ENCODE measurements at places on chromosomes 6 and 20.

DNA sequence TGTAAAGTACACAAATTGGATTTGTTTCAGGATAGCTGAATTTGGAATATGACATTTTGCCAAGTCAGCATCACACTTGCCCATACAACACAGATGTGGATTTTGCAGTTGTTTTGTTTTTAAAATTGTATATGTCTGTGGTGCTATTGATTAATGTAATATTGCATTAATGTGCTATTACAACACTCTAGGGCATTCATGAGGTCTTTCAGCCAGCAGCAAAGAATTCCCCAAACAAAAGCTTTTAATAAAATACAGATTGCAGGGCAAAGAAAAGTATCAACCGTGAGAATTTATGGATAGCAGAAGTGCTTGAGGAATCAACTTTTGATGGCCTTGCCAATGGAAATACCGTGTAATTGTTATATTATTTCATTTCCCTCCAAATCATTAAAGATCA is 144.9 kb downstream of the AIG1 start:
- no peak for DNase-seq

- no peak for DNase-seq
These were observed 125.3 kb upstream of the PLCB4 start for GRCh38 chr20:8943631-8944030.

- no peak for DNase-seq
These were observed 446.0 kb upstream of the IMPG1 start for GRCh38 chr6:76518443-76518842.

- no peak for DNase-seq
These were observed 66.7 kb upstream of the SLC22A1 start for GRCh38 chr6:160054913-160055312.

DNA sequence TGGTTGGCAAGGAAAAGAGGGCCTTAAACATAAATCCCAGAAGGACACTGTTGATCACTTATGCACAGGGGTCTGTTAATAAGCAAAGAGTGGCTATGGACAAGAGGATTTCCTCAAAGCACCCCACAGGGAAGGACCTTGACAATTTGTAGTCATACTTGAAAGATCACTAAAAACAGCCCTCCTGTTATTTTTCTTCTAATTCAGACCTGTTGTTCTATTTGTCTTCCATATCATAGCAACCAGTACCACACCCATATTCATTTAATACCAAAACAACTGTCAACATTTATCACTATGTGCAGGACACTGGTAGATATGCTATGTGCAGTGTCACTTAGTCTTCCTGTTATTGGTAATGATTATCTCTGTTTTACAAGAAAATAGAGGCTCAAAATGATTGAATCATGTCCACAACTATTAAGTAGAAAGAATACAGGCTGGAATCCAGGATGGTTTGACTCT is 3.2 kb upstream of the DYNLRB1 start:
- no peak for DNase-seq

DNA sequence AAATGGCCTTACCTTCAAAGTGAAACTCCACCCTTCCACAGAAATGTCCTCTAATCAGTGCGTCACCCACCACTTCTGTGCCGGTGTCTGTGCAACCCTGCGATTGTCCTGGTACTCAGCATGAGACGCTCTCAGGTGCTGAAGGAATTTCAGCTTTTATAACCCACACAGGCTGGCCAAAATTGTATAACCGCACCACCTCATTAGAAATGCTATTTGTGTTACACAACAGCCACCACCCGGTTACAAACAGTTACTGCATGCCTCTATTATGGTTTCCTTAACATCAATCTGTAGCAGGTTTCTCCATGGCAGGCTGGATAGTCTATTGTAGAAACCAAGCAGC is 51.5 kb downstream of the SLC23A2 start:
- no peak for DNase-seq

DNA sequence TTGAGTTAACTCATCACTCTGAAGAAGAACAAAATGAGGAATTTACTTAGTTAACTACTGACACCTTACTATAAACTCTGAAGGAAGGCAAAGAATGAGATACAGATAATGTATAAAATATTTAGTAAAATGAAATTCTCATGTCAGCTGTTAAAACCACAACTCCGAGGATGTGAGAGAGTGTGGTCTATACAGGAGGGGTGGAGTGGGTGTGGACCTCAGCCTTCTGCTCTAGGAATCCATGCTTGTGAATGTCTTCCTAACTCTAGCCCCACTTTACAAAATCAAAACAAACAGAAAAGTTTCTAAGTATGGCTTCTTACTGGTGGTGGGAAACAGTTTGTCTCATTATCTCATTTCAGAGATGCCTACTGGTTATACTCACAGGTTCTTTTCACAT is 14.2 kb downstream of the PPP1R14C start:
- no peak for DNase-seq

DNA sequence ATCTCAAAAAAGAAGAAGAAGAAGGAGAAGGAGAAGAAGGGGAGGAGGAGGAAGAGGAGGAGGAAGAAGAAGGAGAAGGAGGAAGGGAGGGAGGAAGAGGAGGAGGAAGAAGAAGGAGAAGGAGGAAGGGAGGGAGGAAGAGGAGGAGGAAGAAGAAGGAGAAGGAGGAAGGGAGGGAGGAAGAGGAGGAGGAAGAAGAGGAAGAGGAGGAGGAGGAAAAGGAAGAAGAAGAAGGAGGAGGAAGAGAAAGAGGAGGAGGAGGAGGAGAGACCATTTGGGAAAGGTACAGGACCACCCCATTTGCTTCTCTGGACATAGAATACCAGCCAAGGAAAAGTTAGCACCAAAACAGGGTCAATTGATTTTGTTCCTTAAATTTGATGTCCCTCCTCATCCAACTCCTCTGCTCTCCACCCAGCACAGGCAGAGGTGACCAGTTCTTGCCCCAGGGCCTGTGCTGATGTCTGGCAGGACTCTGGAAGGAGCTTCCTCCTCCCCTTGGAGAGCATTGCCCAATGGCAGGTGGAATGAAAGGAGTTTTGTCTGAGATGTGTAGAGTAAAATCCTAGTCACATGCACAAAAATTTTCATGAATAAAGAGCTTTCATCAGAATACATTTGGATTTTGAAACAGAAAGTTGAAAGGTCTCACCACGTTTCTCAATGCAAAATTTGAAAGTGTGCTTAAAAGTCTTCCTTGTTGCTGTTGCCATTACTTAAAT is 182.9 kb downstream of the LY86 start:
- no peak for DNase-seq

DNA sequence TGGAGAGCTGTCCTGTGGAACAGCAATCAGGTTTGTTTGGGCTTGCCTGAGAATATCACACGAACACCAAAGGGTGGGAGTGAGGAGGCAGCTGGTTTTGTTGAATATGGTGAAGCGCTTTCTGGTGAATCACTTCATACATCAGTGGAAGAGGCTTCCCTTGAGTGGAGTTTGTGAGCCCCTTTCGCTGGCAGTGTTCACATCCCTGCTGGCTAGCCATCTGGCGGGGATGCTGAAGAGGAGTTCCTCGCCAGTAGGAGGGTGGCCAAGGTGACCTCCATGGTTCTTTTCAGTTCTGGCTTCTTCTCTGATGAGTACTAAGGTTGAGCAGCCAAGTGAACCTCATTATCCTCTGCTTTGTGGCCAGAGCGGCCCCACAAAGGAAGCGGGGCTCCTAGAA is 37.7 kb upstream of the RNF8 start:
- DNase-seq = no peak

- DNase-seq = no peak
These were observed 3.1 kb upstream of the ULBP2 start for GRCh38 chr6:149938571-149939355.

GRCh38 chr6:31723980-31724691 is 963 bp downstream of the MPIG6B start:
- DNase-seq = no peak

DNA sequence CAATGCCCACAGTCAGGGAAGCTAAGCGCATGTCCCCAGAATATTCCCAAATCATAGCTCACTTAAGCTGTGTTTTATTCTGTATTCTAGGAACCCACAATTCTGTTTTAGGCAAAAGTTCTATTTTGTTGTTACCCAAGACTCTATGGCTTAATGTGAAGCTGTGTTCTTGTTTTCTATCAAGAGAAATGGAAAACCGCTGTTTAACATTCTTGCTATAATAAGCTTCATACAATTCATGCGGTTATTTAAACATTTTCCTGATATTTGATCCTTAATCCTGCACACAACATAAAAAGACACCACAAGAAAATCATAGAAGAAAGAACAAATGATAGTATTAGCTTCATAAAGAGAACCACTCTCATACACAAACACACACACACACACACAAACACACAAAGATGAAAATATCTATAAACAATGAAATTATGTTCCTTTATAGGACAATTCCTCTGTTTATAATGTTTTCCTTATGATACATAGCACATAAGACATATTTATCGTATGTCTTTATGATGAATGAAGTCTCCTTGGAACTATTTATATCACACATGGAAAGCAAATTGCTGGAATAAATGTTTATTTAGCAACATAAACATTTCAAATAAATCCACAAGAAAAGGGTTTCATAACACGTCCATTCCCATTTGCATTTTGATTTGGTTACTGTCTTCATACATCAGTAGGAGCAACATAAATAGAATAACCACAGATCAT is 16.4 kb upstream of the COL21A1 start:
- DNase-seq = no peak

- DNase-seq = no peak
These were observed 106.7 kb downstream of the FOXC1 start for GRCh38 chr6:1716396-1716795.

DNA sequence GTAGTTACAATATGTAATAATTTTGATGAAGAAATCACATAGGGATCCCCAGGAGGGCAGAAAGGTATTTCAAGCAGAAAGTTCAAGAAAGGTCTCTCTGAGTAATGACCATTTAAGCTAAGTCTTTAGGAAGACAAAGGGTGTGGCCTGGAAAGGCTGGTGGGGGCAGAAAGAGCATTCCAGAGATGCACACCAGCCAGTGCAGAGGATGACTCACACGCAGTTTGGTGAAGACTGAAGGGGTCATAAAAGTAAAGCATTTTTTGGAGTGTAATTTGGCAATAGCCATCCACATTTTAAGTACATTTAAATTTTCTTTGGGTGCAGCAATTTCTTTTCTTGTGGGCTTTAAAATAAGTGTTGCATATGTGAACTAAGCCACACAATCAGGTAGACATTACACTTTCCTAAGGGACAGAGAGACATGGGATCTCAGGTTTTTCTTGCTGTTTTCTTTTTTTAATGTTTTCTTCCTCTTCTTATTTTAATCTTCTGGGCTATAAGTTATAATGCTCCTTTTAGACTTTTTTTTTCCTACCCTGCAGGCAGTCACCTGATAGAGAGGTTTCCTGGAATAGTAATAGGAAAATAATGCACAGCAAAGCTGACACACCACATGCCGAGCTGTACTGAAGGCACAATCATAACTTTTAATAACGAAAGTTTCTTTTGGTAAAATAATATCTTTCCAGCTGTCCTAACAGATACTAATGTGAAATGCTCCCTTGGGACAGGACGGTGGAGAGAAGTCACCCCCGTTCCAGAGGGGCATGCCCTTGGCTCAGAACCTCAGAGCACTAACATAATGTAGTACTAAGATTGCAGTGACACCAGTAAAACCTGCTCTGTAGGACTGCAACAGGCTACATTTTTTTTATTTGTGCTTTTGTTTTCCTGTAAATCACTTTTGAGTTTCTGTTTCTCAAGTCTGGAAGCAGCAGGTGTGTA is 49.6 kb upstream of the PTPRK start:
- DNase-seq = no peak

Measured in activated CD4-positive, alpha-beta T cell treated with anti-CD3 and anti-CD28 coated beads, Interleukin-2, amount 50 U/mL, for 24 hours (primary cell).